ENCODE measurements at places on chromosomes 2 and 18. TPM values are rescaled to one million over a fixed set of nuclear protein-coding genes. Genes with fewer than 3 reads are reported as not detected.

- no peak for DNase-seq
Measured at GRCh38 chr2:114631146-114631545, 188.7 kb downstream of the DPP10 start.

C2orf66 gene
- total RNA-seq, result not detected

- no peak for DNase-seq
Measured at GRCh38 chr2:167504695-167505094, 616.4 kb downstream of the XIRP2 start.

MROH2A gene
- total RNA-seq, result not detected

- DNase-seq, result no peak
Measured at GRCh38 chr2:236180831-236181453, 12.8 kb upstream of the GBX2 start.

DNA sequence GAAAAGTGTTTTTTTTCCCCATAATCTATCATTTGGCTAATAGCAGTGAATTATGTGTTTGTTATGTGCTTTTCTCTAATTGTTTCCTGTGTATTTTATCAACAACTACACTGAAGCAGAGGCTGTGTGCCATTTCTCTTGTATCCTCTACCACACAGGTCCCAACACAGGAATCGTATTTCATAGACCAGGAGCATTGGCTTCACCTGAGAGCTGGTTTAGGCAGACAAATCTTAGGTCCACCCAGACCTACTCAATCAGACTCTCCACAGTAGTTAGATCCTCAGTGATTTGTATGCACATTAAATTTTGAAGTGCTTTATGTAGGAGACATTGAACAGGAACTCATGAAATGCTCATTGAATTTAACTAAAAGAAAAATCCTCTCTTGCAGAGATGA, 109.2 kb downstream of the FSHR start:
- no peak for DNase-seq

TMEM185B gene
- 32.3 TPM for total RNA-seq

CYB5A gene
- 77.7 TPM for total RNA-seq

DNA sequence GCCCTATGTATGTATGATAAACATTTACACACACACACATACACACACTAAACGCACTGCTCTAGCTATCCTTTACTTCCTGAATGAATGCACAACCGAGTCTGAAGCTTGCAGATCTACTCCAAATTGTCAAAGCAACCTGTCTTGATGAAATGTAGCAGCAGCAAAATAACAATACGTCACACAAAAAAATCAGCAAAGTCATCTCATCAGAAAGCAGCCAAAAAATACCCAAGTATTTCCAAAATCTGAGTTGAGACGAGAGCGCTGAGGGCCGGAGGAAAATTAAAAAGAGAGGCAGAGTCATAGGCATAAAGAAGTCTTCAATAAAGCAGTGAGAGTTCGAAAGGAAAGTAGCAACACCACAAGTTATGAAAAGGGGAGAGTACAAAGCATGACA, 67.7 kb downstream of the ZNF521 start:
- no peak for DNase-seq

IL18RAP gene
- 4.9 TPM for total RNA-seq

DNA sequence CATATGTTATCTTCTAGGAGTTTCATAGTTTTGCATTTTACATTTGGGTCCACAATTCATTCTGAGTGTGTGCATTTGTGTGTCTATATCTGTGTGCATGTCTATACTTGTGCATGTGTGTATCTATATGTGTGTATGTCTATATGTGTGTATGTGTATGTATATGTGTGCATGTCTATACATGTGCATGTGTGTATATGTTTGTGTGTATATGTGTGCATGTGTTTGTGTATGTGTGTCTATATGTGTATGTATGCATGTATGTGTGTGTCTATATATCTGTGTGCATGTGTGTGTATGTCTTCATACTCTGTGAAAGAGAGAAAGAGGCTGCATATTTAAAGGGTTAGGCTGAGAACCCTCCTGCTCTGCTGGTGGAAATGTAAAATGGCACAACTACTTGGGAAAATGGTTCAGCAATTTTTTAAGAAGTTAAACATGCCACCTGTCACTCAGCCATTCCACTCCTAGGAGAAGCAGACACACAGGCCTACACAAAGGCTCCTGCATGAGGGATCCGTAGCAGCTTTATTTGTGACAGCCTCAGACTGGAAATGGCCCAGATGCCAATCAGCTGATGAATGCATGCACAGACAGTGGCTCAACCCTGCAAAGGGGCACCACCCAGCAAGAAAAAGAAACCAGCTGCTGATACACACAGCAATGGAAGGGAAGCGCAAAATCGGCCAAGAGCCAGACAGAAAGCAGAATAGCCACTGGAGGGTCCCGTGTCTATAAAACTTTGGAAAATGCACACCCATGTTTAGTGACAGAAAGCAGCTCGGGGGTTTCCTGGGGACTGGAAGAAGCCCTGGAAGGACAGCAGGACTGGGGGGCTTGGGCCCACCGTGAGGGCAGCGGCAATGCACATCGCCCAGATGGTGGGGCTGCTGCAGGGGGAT, 146.8 kb downstream of the SEPTIN10 start:
- no peak for DNase-seq

HOXD12 gene
- total RNA-seq, result not detected

GRCh38 chr2:19786408-19787058, 115.2 kb downstream of the TTC32 start:
- no peak for DNase-seq

GRCh38 chr2:236768393-236769140, 198.9 kb downstream of the ACKR3 start:
- DNase-seq, result no peak

POTEI gene
- total RNA-seq, result not detected

DNA sequence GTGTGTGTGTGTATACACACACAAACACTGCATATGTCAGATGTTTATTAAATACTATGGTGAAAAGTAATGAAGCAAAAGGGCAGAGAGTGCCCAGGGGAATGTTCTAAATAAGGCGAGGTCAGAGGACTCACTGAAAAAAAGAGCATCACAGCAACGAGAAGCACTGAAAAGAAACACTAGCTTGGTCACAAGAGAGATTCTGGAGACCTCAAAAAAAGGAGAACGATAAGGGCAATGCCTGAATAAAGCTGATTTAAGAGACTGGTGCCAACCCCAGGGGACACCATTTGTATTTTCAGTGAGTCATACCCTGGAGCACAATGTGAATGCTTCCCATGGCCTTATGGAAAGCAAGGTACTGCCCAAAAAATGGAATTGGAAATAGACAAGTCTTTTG, 14.5 kb downstream of the SLC40A1 start:
- DNase-seq, result no peak

- no peak for DNase-seq
Measured at GRCh38 chr2:30527411-30527810, 80.4 kb downstream of the LCLAT1 start.

- peak; percentile 3 for DNase-seq
Measured at GRCh38 chr2:189791338-189792042, 7.2 kb downstream of the PMS1 start.

TRIB2 gene
- total RNA-seq, result 9.4 TPM

- no peak for DNase-seq
Measured at GRCh38 chr2:69482471-69482870, 45.2 kb upstream of the NFU1 start.

- peak; percentile 76 for DNase-seq
Measured at GRCh38 chr2:84881581-84882413, 913 bp upstream of the TRABD2A start.

Measured in CD8-positive, alpha-beta memory T cell (primary cell).